Tibial nerve (tissue), 4 donors: ENCODE measurements at places on chromosomes 11 and 22. TPM values are rescaled to one million over a fixed set of nuclear protein-coding genes. Genes with fewer than 3 reads are reported as not detected.

The GSTT2B gene
- total RNA-seq, result 17.8 TPM

The IL17RA gene
- 20.1 TPM for total RNA-seq

The CDK2AP2 gene
- 90.8 TPM for total RNA-seq

The YDJC gene
- 28.0 TPM for total RNA-seq

The OR5P2 gene
- not detected for total RNA-seq

The SEC14L2 gene
- 29.1 TPM for total RNA-seq

The AP5B1 gene
- 22.5 TPM for total RNA-seq

The CRACR2B gene
- total RNA-seq, result 7.1 TPM

The TRPM5 gene
- not detected for total RNA-seq

The VSTM5 gene
- 2.7 TPM for total RNA-seq

The MUC5AC gene
- not detected for total RNA-seq

The ELFN2 gene
- total RNA-seq, result 4.4 TPM

The RAB38 gene
- total RNA-seq, result 0.84 TPM

The MYEOV gene
- total RNA-seq, result 4.8 TPM

The FOLH1 gene
- 23.4 TPM for total RNA-seq

DNA sequence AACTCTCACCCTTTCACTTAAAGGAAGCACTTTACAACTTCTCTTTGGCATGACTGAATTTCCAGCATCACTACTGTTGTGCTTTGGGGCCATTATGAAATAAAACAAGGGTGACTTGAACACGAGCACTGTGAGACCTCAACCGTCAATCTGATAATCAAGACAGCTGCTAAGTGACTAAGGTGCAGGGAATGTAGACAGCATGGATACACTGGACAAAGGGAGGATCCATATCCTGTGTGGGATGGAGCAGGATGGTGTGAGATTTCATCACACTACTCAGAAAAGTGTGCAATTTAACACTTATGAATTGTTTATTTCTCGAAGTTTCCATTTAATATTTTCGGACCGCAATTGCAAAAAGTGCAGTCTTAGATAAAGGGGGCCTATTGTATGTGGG lies 16.1 kb upstream of the EXPH5 start:
- no peak overlapping the region for H3K4me3 ChIP-seq
- H3K27me3 ChIP-seq, result no peaks in the 10 kb centered on the region
- no peak for DNase-seq
- no peaks in the 10 kb centered on the region for H3K36me3 ChIP-seq
- no peak overlapping the region for H3K27ac ChIP-seq
- H3K4me1 ChIP-seq, result no peaks in the 10 kb centered on the region

DNA sequence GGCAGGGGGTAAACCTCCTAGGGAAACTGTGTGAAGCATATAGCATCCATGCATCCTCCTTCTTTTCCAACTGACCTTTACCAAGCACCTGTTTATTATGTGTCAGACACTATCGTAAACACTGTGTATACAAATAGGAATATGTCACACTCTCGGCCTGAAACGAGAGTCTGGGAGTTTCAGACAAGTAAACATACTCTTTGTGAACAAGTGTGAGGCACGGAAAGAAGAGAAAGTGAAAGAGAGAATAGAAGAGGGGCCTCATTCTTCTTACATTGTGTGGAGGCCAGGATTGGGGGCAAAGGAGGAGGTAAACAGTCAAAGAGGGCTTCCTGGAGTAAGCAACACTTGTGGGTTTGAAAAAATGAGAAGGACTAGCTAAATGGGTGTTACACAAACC lies 16.4 kb downstream of the CSNK2A3 start:
- H3K27me3 ChIP-seq, result no peaks in the 10 kb centered on the region
- H3K27ac ChIP-seq, result peak overlapping the region; percentile 24
- H3K4me3 ChIP-seq, result no peak overlapping the region
- no peaks in the 10 kb centered on the region for H3K36me3 ChIP-seq

DNA sequence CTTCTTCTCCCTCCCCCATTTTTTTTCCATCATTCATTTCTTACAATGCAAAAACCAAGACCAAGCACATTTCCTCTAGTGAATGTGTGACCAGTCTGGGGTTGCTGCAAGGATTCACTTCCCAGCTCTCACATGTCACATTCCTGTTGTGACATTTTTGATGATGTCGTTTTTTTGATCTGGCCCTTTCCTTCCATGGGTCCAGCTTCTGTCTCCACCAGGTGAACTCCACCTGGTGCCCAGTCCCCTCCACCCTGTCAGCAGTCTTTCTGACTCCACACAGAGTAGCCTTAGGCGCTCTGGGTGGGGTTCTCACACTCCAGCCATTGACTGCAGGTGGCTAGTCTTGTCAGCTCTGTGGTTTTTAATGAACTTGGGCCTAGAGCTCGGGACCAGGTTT lies 15.6 kb downstream of the PANX1 start:
- peaks cover 38% of the 10 kb centered on the region for H3K4me1 ChIP-seq
- no peak for DNase-seq
- H3K4me3 ChIP-seq, result no peak overlapping the region
- no peak overlapping the region for H3K27ac ChIP-seq
- H3K36me3 ChIP-seq, result no peaks in the 10 kb centered on the region

GRCh38 chr11:105429096-105429910 lies 180.6 kb upstream of the GRIA4 start:
- H3K27ac ChIP-seq, result no peak overlapping the region
- no peak overlapping the region for H3K4me3 ChIP-seq
- no peaks in the 10 kb centered on the region for H3K4me1 ChIP-seq
- DNase-seq, result no peak
- H3K27me3 ChIP-seq, result no peaks in the 10 kb centered on the region

DNA sequence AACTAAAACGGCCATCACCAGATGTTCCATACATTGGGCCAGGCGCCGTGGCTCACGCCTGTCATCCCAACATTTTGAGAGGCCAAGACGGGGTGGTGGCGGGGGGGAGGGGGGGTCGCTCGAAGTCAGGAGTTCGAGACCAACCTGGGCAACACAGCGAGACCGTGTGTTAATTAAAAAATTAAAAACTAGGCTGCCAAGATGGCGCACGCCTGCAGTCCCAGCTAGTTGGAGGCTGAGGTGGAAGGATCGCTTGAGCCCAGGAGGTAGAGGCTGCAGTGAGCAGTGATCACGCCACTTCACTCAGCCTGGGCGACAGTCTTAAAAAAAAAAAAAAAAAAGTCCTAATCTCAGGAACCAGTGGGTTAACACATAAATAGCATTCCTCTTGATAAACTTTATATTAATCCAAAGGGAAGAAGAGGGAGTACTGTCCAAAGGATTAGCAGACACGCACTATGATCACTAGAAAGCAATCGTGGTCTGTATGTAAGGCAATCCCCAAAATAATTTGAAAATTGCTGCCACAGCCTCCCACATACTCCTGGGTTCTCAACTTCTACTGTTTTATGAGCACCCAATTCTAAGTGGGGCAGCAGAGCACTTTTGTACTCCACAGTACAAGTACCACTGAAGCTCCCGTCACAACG lies 604 bp downstream of the PUS3 start:
- DNase-seq, result no peak
- peak overlapping the region; percentile 57 for H3K4me3 ChIP-seq
- H3K36me3 ChIP-seq, result peaks cover 18% of the 10 kb centered on the region
- peak overlapping the region; percentile 72 for H3K27ac ChIP-seq

- no peak overlapping the region for H3K27ac ChIP-seq
- peak; percentile 53 for DNase-seq
- no peaks in the 10 kb centered on the region for H3K27me3 ChIP-seq
- no peaks in the 10 kb centered on the region for H3K4me1 ChIP-seq
These were observed 66.8 kb downstream of the FEZ1 start for GRCh38 chr11:125429174-125429707.

DNA sequence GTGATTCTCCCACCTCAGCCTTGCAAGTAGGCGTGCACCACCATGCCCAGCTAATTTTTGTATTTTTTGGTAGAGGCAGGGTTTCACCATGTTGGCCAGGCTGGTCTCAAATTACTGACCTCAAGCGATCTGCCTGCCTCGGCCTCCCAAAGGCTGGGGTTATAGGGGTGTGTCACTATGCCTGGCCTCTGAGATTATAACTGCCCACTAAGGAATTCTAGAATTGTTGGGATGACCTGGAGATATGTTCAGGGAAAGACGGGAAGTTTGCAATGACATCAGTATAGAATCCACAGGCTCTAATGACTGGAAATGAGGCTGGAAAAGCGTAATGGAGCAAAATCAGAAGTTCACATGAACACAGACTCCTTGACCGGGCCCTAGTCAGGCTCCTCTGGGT lies 62.2 kb downstream of the CLMP start:
- DNase-seq, result no peak
- no peaks in the 10 kb centered on the region for H3K27me3 ChIP-seq
- no peaks in the 10 kb centered on the region for H3K36me3 ChIP-seq
- no peak overlapping the region for H3K4me3 ChIP-seq
- peak overlapping the region; percentile 26 for H3K27ac ChIP-seq

DNA sequence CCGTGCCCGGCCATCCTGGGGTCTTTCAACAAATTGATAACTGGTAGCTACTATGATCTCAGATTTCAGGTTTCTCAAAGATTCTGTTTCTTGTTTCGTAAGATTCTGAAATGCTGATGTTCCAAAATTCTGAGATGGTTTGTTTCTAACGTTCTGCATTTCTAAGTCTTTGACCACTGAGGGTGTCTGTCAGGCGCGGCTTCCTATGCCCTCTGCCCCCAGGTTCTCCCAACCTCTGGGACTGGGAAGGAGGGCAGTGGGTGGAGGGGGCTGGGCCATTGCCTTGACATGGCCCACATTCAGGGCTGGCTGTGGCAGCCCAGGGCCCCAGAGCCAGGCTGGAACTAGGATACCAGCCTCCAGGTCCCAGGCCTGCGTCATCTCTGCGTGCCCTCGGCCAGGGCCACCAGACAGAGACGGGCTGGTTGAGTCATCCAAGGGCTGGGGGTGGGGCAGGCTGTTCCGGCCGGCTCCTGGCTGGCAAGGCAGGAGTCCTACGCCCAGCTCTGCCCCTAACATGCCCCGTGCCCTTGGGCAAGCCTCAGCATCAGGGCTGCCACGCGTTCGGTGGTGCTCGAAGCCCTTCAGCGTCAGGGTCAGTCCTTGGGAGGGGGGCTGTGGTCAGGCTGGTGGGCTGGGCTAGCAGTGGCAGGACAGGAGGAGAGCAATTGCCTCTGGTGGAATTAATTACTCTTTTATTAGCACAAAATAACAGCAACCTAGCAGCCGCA lies 5.2 kb downstream of the TMEM134 start:
- H3K27me3 ChIP-seq, result no peaks in the 10 kb centered on the region
- DNase-seq, result peak; percentile 58
- H3K4me1 ChIP-seq, result peaks cover 46% of the 10 kb centered on the region
- H3K36me3 ChIP-seq, result no peaks in the 10 kb centered on the region

- H3K27me3 ChIP-seq, result no peaks in the 10 kb centered on the region
- H3K4me3 ChIP-seq, result no peak overlapping the region
- no peaks in the 10 kb centered on the region for H3K36me3 ChIP-seq
- H3K4me1 ChIP-seq, result no peaks in the 10 kb centered on the region
- no peak overlapping the region for H3K27ac ChIP-seq
These were observed 6.9 kb downstream of the KMT5B start for GRCh38 chr11:68206211-68206610.

DNA sequence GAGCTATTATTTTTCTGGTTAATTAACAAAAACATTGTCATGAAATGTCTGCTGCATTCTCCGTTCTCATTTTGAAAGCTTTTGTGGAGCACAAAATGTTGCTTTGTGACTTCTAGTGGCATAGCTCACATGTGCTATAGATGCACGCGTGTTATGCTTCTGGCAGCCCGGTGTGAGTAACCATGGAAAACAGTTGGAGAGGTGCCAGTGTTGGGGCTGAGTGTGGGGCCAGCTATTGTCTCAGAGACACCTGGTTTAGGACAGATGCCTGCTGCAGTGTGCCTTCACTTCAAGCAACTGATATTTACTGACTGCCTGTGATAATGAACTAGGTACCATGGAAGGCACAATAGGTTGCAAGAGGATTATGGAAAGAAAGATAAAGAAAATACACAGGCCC lies 760.6 kb downstream of the NTM start:
- no peak overlapping the region for H3K27ac ChIP-seq
- H3K27me3 ChIP-seq, result no peaks in the 10 kb centered on the region

GRCh38 chr11:133082841-133083488 lies 449.3 kb downstream of the OPCML start:
- H3K27ac ChIP-seq, result no peak overlapping the region
- H3K4me3 ChIP-seq, result peak overlapping the region; percentile 52
- DNase-seq, result no peak
- no peaks in the 10 kb centered on the region for H3K27me3 ChIP-seq
- H3K36me3 ChIP-seq, result no peaks in the 10 kb centered on the region

- H3K27ac ChIP-seq, result no peak overlapping the region
- H3K4me3 ChIP-seq, result no peak overlapping the region
- DNase-seq, result no peak
- H3K36me3 ChIP-seq, result no peaks in the 10 kb centered on the region
- no peaks in the 10 kb centered on the region for H3K27me3 ChIP-seq
- no peaks in the 10 kb centered on the region for H3K4me1 ChIP-seq
These were observed 707.9 kb upstream of the ANO5 start for GRCh38 chr11:21485006-21485405.

DNA sequence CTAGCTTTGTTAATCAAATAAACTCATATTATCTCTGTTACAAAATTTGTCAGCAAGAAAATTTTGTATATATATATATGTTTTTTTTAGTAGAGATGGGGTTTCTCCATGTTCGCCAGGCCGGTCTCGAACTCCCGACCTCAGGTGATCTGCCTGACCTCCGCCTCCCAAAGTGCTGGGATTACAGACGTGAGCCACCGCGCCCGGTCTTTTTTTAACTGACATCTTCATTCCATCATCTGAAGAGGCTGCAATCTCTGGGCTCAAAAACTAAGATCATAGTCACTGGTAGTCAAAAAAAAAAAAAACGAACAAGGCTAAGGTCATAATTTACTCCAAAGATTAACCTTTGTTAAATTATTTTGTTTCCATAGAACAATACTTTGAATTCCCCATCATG lies 5.3 kb upstream of the KLHDC7B start:
- no peaks in the 10 kb centered on the region for H3K36me3 ChIP-seq
- H3K4me3 ChIP-seq, result no peak overlapping the region
- H3K4me1 ChIP-seq, result no peaks in the 10 kb centered on the region
- H3K27me3 ChIP-seq, result no peaks in the 10 kb centered on the region

DNA sequence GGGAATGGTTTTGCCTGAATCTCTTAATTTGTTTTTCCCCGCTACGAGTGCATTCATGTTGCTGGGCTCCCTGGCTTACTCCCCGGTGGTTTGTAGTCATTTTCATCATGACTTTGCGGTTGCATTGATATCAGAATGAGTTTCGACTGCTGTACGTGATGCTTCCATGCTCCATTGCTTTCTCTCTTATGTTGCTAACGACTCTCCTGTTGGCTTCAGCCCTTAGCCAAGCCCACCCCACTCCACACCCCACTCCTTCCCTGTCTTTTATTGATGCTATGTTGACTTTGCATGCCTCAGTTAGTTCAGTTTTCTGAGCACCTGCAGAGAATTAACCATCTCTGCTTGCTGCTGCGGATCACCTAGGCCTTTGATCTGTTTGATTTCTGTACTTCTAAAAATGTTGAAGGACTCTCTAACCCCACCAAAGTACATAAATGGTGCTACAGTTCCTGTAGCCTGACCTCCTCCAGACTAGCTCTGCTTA lies 65.3 kb downstream of the ARFGAP2 start:
- no peak for DNase-seq
- H3K36me3 ChIP-seq, result no peaks in the 10 kb centered on the region
- H3K4me3 ChIP-seq, result no peak overlapping the region
- H3K27me3 ChIP-seq, result no peaks in the 10 kb centered on the region

- no peaks in the 10 kb centered on the region for H3K36me3 ChIP-seq
- no peak overlapping the region for H3K4me3 ChIP-seq
- no peaks in the 10 kb centered on the region for H3K4me1 ChIP-seq
These were observed 82.1 kb upstream of the PTH start for GRCh38 chr11:13577881-13578280.
